ENCODE measurements at places on chromosomes 5 and 9.

DNA sequence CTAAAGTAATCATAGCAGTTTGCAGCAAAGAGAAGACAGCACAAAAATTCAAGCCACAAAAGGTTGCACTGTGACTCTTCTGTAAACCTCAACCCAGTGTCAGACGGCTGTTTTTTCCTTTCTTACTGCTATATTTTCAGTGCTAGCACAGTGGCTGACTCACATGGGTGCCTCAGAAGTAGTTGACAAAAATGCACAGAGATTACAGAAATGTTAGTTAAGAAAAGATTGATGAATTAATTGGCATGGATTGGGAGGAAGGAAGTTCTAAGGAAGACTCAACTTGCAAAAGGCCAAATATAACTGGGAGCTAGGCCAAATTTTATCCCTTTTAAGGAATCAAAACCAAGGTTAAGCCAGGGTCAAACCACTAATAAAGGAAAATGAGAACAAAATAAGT lies 43.7 kb upstream of the ITGA1 start:
- DNase-seq = no peak

DNA sequence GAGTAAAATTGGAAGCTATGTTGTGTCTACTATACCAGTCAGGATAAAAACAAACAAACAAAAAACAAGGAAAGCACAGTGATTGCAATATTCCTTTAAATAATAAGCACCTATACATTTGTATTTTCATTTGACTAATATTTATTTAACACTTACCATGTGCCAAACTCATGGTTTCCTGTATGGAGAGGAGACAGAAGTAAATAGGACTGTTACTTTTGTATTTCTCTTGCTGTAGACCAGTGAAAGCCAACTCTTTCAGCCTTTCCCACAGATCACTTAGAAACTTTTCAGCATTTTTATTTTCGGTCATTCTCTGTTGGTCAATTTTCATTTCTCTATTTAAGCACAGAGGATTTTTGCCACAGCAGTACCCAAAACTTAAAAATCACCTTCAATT lies 4.5 kb downstream of the CMYA5 start:
- no peak for DNase-seq

DNA sequence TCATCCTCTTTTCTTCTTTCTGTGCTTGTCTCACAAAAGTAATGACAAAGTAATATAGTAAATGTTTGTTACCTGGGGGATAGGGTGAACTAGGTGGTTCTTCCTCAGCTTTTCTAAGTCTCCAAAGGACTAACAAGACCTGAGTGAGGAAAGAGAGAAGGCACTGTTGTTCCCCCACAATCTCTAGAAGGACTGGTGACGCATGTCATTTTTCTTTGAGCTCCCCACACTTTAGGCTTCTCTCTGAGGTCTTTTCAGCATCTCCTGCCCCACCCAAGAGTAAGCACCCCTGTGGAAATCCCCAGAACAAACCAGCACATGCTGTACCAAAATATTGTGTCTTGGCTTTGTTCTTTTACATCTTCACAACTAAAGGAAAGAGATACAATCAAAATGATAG lies 2.4 kb upstream of the IL7R start:
- DNase-seq = peak; percentile 51

DNA sequence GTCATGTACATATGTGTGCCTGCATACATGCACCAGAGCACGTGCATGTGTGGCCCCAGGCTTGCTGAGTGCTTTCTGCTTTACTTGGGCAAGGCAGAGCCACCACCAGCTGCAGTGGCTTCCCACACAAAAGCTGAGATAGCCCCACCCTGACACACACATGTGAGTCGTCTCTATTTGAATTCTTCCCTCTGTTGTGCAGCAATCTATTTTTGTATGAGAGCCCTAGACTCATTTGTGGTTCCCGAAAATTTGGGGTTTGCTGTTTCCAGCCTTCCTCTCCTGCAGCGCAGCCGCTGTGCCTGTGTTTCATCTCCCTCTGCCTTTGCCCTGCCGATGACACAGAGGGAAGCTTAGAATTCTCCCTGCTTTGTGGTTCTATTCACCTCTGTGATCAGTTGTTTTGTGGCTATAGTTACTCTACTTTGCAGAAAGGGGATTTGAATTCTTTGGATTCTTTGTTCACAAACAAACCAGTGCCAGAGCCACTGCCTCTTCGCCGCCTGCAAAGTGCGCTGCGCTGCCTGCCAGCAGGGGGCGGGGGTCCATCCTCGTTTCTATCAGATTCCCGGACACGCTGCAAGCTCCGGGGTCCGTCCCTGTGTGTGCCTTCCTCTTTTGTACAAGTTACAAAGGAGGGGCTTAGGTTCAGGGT lies 95.8 kb upstream of the DAP start:
- no peak for DNase-seq

GRCh38 chr9:15927161-15927560 lies 374.3 kb downstream of the CCDC171 start:
- DNase-seq = no peak

GRCh38 chr9:92094655-92095054 lies 20.6 kb downstream of the SPTLC1 start:
- DNase-seq = no peak

DNA sequence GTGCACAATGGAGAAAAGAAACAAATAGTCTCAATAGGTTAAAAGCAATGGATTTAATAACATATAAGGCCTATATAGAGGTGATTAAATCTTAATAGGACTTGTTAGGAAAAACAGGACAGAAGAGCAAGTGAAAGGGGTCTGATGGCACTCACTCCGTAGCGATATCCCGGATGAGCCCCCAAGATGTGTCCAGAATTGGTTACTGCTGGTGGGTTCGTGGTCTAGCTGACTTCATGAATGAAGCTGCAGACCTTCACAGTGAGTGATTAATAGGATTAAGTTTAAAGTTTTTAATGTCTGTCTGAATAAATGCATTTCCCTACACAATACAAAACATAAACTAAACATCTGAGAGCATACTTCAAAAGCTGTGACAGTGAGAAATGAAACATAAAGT lies 110.4 kb upstream of the FAM174A start:
- DNase-seq = no peak

GRCh38 chr9:87140605-87141109 lies 193.4 kb upstream of the GAS1 start:
- no peak for DNase-seq

GRCh38 chr9:92618633-92619225 lies 51.2 kb downstream of the IPPK start:
- no peak for DNase-seq

GRCh38 chr5:105874316-105874715 lies 1796.4 kb downstream of the EFNA5 start:
- DNase-seq = no peak

GRCh38 chr5:74122979-74123590 lies 497.1 kb downstream of the ARHGEF28 start:
- no peak for DNase-seq

- no peak for DNase-seq
Observed at GRCh38 chr5:38023799-38024198, 184.0 kb upstream of the GDNF start.

DNA sequence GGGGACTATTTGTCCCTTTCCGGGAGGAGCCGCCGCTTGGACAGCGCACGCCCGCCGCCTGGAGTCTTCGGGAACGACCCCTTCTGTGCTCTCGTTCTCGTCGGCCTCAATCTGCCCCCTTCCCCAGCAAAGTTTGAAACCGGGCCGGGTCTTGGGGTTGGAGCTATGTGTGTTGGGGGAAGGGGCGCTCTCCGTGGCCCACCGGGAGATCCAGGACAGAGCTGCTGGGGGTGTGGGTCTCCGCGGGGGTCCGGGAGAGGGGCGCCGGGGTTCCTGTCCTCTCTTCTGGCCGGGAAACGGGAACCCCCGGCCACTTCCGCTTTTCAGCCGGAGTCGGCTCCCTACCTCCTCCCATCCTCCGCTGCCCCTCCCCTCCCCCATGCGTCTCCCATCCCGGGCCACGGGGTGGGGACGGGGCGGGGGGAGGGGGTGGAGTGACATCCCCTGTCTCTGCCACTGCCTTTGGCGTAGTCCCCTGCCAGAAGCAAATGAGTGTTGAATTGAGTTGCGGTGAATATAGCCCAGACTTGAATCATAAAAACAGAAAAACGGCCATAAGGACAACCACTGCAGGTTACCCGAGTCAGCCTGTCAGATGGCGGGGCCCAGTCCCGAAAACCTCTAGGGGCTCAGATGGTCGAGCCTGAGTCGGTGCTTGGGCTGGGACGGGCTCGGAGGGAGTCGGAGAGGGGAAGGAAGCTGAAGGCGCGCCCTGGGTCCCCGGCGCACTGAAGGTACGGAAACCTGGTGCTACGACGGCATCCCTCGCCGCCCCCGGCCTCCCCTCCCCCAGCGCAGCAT lies 1.1 kb downstream of the CPLX2 start:
- DNase-seq = no peak

DNA sequence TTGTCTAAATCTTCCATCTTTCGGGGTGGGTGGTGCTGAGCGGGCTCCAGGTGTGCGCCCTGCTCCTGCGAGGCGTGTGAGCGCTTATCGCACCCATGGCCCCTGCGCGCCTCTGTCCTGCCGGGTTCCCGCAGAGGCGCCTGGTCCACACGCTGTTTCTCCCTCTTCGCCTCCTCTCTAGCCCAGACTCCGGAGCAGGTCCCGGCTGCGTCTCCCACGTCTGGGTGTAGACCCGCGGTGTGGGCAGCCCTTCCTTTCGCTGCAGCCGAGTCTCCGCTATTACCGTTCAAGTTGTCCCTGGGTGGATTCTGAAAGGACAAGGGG lies 40.5 kb upstream of the PLEKHG4B start:
- no peak for DNase-seq

GRCh38 chr5:17415321-17415758 lies 82.7 kb upstream of the TAF11L2 start:
- DNase-seq = no peak

DNA sequence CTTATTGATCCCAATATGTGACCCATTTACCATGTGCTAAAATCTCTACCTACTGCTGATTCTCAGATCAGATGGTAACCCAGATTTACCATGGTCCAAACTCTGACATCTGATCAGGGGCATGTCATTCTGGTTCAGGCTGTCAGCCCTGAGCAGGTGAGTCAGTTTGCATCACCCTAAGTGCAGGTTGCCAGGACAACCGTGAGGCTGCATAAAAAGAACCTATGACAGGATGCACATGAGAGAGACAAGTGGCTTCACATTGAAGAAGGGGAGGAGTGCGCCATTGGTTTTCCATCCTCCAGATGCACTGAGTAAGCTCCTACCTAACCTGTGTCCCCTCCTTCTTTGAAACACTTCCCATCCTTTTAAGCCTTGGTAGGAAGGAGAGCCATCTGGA lies 801 bp upstream of the PRSS3 start:
- DNase-seq = no peak

DNA sequence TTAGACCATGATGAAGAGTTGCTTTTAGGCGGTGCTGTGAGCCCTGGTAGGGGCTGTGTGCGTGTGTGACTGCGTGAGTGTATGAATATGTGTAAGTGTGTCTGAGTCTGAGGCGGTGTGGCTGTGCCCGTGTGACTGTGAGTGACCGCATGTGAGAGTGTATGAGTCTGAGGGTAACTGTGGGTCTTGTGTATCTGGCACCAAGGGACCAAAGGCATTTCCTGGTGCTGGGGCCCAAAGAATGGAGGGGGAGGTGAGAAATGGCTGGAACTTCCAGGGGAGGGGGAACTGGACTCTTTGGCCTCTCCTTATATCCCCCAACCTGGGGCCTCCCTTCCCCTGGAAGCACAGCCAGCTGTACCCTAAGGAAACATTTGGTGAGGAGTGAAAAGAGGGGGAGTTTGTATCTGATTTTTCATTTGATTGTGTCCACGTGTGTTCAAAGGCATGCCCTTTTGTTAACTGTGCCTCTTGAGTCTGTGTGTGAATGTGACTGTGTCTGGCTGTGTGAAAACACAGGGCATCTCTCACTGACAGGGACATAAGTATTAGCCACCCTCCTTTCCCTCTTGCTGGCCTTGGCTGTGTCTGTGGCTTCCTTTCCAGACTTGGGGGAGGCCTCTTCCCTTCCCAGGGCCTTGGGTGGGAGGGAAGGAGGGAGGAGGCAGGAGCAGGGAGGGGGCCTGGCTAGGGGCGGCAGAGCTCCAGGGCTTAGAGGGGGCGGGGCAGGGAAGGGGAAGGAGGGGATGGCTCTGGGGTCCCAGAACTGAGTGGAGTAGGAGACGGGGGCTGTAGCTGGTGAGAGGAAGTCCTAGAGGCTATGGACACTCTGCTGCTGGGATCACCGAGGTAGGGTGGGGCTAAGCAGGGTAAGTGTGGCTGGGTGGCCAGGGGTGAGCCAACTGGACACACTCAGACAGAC lies 1.4 kb downstream of the IL11RA start:
- DNase-seq = no peak

GRCh38 chr9:37899041-37899440 lies 4.9 kb downstream of the SLC25A51 start:
- DNase-seq = no peak

DNA sequence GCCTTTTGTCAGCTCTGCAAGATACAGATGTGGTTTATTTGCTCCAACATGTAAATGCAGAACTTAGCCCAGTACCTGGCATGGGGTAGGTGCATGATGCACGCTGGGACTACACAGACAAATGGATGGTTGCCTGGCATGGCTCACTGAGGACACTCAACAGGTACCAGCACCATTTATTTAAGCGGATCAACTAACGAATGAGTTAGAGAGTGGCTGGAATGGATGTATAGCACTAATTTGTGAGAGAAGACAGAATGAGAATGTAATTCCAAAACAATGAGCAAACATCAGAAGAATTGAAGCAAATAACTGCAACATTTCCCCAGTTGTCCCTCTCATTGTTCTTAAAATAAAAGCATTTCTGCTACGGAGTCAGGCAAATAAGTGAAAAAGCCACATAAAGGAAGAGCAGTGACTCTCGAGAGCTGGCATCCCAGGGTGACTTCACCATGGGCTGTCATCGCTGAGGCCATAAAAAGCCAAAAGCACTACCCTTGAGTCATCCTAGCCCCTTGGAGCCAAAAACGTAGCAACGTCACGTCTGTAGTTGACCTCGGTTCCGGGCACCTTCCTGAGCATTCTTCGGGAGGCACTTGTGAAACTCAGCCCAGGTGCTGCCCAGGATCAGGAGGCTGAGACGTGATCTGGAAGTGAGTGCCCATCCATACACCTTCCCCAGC lies 290.3 kb downstream of the NSG2 start:
- DNase-seq = no peak

GRCh38 chr5:75496026-75496425 lies 15.4 kb downstream of the CERT1 start:
- DNase-seq = no peak

DNA sequence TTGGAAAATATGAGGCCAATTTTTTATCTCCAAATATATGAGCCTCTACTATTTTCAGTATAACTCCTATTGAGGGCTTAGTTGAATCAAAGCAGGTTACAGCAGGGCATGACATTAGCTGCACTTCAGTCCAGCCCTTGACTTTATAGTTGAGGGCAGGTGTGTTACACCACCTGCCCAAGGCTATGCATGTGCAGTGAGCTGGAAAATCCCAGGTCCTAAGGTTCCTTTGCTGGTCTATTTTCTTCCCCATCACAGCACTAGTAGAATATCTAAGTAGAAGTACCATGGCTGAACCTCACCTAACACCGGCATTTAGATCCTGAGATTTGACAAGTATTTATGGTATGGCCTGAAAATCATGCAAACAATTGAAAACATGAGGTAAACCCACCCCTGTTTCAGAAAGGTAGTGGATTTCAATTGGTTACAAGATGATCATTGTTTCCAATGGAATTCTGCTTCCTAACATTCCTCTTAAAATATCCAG lies 201.1 kb downstream of the SEMA5A start:
- DNase-seq = no peak

GRCh38 chr5:142426129-142427014 lies 101.6 kb upstream of the SPRY4 start:
- DNase-seq = no peak

All from stimulated activated CD4-positive, alpha-beta T cell treated with anti-CD3 and anti-CD28 coated beads, TNF-alpha, amount 100 ng/mL, for 1 hour (primary cell).